Stimulated activated CD8-positive, alpha-beta memory T cell treated with anti-CD3 and anti-CD28 coated beads, Interleukin-7, amount 100 ng/mL, for 24 hours (primary cell): ENCODE measurements at places on chromosomes 12 and 14.

GRCh38 chr14:61560323-61560722 is 135.0 kb upstream of the HIF1A start:
- no peak for DNase-seq

- no peak for DNase-seq
Observed at GRCh38 chr12:91111366-91112325, at the start of gene LUM. TSS of gene LUM (minus strand) at chr12:91111494. CDS start at chr12:91108979, 2,515 bp downstream.

DNA sequence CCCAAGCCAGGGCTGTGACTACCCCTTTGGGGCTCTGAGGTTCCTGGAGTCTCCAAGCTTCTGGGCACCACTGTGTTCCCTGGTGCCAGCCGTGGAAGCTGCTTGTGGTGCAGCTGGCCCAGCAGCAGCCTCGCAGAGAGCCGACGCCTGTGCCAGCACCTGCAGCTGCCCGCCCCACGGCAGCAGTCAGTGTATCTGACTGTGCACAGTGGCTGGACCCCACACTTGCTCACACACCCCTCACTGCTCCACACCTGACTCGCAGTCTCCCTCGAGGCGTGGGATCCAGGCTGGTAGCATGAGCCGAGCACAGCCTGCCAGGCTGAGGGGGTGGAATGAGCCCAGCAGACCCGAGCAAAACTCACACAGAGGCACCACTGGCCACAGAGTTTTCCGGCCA is 325.2 kb downstream of the PCNX1 start:
- DNase-seq, result no peak

DNA sequence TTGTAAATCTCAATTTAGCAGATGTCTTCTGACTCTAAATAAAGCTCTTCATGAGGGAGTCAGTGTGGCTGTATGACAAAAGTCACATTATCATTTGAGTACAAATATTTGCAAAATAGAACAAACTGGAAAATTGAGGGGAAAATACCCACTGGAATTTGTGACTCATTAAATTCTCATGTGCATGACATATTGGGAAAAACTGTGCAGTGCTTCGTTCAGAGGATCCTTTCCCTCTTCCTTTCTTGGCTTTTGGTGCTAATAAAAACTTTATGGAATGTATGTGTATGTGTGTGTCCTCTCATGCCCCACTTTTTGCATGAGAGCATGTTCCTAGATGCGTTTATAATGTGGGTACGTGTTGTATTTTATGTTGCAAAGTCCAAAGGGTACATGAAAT is 267.8 kb downstream of the KTN1 start:
- no peak for DNase-seq

DNA sequence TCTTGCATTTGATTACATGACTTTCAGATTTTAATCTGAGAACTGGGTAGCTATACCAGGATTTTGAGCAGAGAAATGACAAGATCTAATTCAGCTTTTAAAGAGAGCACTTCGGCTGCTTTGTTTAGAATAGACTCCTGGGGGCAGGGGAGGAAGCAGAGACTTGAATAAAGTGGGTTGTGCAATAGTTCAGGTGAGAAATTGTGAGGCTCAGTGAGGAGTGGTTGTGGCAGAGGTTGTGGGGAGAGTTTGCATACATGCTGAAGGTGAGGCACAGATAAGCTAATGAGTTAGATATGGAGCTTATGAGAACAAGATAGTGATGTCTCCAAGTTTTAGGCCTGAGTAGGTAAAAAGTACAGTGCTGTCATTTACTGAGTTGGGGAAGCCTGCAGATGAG is 281.4 kb downstream of the FLRT2 start:
- DNase-seq, result no peak

GRCh38 chr12:85894653-85895052 is 20.6 kb downstream of the NTS start:
- no peak for DNase-seq

GRCh38 chr14:23174296-23175184 is 8.9 kb downstream of the SLC7A8 start:
- DNase-seq, result no peak

DNA sequence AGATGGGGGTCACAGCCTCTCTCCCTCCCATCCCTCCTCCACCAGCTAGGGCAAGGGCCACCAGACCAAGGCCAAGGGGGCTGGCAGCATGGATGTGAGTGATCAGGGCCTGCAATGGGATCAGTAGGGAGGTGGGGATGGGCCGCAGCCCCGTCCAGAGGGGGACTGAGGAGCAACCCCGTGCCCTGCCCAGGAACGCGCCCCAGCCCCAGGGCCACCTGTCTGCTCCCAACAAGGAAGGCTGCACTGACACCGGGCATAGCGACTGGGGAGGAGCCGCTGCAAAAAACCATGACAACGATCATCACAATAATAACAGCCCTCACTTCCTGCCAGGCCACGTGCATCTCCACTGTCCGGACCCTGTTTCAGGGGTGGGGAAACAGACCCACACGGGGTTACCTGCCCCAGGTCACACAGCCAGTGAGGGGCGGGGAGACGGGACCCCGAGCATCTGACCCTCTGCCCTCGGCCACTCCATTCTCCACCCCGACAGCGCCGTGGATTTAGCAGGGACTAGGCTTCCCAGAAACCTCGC is 24.3 kb downstream of the NCOR2 start:
- no peak for DNase-seq

GRCh38 chr14:106843951-106844483 is 1317.6 kb downstream of the TMEM121 start:
- DNase-seq, result no peak

DNA sequence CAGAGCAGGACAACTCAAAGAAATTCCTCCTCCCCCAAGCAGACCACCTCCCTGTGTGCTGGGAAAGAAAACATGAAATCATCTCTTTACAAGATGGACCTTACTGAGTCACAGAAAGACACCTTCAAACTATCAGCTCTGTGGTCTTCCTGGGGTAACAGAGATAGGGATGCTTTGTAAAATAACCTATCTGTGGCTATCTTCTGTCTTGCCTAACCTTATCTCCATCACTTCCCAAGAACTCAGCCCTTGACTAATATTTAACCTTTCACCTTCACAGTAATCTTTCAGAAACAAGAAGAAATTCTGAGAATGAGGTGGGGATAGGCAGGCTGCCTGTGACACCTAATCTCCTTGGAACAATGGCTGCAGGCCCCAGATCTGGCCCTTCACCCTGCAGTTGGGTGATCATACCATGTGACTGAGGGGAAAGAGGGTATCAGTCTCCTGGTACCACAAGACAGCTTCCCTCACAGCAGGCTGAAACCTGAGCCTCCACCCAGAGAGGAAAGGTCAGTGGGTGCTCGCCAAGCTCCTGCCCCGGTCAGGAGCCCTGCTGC is 27.4 kb upstream of the CEBPE start:
- DNase-seq, result no peak

DNA sequence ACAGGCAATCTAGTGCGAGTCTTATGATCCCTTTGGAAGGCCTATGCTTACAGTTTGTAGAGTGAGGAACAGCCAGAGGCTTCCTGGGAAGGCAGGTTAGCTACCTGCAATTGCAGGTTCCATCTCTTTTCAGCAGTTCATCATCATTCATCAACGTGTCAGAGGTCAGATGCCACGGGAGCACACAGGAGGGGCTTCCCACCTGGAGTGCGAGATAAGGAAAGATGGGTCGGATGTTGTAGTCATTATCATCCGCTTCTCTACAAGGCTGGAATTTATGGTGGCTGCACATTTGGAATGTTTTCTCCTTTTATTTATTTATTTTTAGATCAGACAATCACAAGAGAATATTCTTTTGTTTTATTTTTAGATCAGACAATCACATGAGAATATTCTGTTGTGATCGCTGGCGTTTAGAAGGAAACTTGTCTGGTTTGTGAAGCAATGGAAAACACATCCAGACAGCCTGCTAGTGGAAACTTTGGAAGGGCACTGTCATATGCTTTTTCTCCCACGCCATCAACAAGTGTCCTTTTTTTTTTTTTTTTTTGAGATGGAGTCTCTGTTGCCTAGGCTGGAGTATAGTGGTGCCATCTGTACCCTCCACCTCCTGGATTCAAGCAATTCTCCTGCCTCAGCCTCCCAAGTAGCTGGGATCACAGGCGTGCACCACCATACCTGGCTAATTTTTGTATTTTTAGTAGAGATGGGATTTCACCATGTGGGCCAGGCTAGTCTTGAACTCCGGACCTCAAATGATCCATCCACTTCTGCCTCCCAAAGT is 1.9 kb upstream of the BICD1 start:
- no peak for DNase-seq

GRCh38 chr14:98131406-98131805 is 1140.6 kb downstream of the BCL11B start:
- DNase-seq, result no peak

GRCh38 chr12:115838952-115839351 is 438.5 kb downstream of the MED13L start:
- no peak for DNase-seq

- no peak for DNase-seq
Observed at GRCh38 chr12:14664434-14665023, 31.9 kb downstream of the GUCY2C start.

GRCh38 chr12:51797301-51797700 is 51.2 kb downstream of the FIGNL2 start:
- DNase-seq, result no peak

DNA sequence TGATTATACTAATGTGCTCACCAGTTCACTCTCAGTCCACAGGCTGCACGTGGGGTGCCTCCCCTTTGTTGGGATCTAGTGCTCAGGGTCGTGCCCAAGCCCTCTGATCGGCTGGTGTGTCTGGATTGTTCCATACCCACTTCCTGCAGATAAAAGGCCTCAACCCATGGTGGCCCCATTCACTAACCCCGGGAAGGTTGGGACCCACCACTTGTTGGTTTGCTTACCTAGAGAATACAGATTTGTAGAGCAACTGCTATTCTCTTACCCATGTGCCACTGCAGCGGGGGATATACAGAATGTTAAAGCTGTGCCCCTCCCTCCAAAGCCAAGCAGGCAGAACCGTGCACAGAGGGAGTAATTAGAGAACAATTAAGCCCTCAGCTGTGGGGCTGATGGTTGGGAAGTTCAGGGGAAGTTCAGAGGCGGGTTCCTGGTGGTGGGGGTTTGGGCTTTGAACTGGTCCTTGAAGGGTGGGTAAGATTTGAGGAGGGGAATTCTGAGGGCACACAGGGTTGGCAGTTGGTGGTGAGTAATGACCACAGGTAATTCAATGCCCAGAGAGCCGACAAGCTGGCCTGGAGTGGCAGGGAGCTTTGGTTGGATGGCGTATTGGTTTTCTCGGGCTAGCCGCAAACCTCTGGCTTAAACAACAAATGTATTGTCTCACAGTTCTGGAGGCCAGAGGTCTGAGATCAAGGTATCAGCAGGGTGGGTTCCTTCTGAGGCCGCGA is 68.8 kb downstream of the ADCK1 start:
- DNase-seq, result no peak

- no peak for DNase-seq
Observed at GRCh38 chr14:33833706-33834465, 117.0 kb downstream of the EGLN3 start.

DNA sequence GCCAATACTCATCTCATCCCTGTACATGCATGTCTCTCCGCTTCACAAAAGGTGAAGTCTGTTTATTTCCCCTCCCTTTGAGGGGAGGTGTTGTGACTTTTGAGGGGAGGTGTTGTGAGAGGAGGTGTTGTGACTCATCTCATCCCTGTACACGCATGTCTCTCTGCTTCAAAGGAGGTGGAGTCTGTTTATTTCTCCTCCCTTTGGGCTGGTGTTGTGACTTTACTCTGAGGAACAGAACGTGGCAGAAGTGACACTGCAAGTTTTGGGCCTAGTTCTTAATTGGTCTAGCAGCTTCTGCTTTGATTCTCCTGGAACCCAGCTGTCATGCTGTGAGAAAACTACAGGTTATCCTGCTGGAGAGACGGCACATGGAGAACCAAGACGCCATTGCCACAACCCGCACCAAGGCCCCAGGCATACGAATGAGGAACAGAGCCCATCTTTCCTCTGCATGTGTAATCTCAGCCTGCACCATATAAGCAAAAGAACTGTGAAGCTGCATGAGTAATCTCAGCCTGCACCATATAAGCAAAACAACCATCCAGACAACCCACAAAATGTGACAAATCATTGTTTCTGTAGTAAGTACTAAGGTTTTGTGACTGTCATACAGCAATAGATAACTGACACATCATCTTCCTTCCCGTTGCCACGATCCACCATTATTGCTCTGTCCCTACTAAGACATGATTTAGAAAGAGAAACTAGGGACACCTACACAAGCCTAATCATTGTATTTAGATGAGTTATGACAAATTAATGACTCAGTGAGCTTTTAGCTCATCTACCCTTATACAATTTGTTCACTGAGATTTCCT is 30.0 kb downstream of the GALNT4 start:
- no peak for DNase-seq

- DNase-seq, result no peak
Observed at GRCh38 chr12:122245553-122245952, 19.7 kb upstream of the DIABLO start.

DNA sequence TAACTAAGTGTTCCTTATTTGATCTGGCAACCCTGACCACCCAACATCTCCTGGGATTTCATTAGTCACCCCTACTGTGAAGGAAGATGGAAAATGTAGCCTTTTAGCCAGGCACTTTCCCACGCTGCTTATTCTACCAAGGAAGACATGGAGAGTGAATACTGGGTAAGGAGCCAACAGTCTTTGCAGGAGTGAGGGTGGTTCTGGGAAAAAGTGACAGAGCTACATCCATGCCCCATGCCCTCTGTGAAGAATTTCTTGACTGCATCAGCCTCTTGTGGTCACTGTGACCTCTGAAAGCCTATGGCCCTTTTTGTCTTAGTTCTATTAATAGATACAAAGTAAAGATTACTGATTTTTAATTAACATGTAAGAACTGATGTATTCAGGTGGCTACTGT is 196.0 kb upstream of the EEA1 start:
- no peak for DNase-seq

- DNase-seq, result no peak
Observed at GRCh38 chr12:53058674-53059433, 9.0 kb downstream of the TNS2 start.

DNA sequence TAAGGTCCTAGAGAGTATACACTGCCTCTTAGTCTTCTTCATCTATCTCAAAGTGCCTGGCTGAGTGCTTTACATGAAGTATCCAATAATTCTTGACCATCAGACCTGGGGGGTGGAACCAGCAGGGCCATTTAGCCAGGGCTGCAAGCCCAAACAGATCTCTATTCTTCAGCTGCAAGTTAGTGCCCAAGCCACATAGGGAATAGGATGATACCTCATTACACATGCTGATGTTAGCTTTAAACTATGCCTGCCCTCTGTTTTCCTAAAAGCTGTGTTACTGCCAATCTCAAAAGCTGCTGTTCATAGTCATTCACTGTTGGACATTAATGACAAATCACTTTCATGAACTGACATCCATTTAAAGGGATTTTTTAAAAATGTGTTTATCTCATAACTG is 16.7 kb upstream of the IFNG start:
- DNase-seq, result no peak
